Motor neuron (in vitro differentiated cells): ENCODE measurements at places on chromosomes 6 and 20. TPM values are rescaled to one million over a fixed set of nuclear protein-coding genes. Genes with fewer than 3 reads are reported as not detected.

The NDRG3 gene
- total RNA-seq = 33.4 and 35.8 TPM in 2 replicates

The SLC52A3 gene
- total RNA-seq = 0.58 and 0.85 TPM in 2 replicates

The LHFPL5 gene
- total RNA-seq = 0.33 and 0.44 TPM in 2 replicates

The SYCP2 gene
- total RNA-seq = 0.63 and 0.91 TPM in 2 replicates

The SEMG1 gene
- total RNA-seq = 0.42 TPM in 1 of 2 replicates, not detected in the other

The SLC24A3 gene
- total RNA-seq = 8.9 and 11.3 TPM in 2 replicates

The FAM217A gene
- 0.28 and 0.49 TPM in 2 replicates for total RNA-seq

The GSTA3 gene
- not detected in 2 replicates for total RNA-seq

The FOXQ1 gene
- total RNA-seq = not detected in 2 replicates

The AKAP12 gene
- 303 and 321 TPM in 2 replicates for total RNA-seq

The PACSIN1 gene
- 1.0 and 1.2 TPM in 2 replicates for total RNA-seq

The PHACTR1 gene
- 20.2 and 24.9 TPM in 2 replicates for total RNA-seq

The MCHR2 gene
- not detected in 2 replicates for total RNA-seq

The BCAS4 gene
- 14.5 TPM in 2 replicates for total RNA-seq

The TFAP2C gene
- 0.29 and 0.52 TPM in 2 replicates for total RNA-seq

The WFDC10B gene
- not detected in 2 replicates for total RNA-seq

The GTPBP2 gene
- 45.6 and 57.6 TPM in 2 replicates for total RNA-seq

The PRR18 gene
- 0.64 and 1.0 TPM in 2 replicates for total RNA-seq

The ANGPT4 gene
- total RNA-seq = 0.10 TPM in 1 of 2 replicates, not detected in the other

The ZNF341 gene
- total RNA-seq = 0.87 and 1.0 TPM in 2 replicates

The ANKS1A gene
- 31.0 and 34.5 TPM in 2 replicates for total RNA-seq

The HLA-F gene
- total RNA-seq = not detected in 2 replicates

The CYP39A1 gene
- 2.7 and 3.1 TPM in 2 replicates for total RNA-seq

The CLPSL1 gene
- not detected in 2 replicates for total RNA-seq

The RFX6 gene
- total RNA-seq = 0.04 and 0.14 TPM in 2 replicates

The NT5E gene
- 64.2 and 65.7 TPM in 2 replicates for total RNA-seq

The SLC32A1 gene
- total RNA-seq = 0.11 and 0.31 TPM in 2 replicates

The JARID2 gene
- 27.8 and 28.4 TPM in 2 replicates for total RNA-seq

The SLC17A9 gene
- total RNA-seq = 7.9 and 8.8 TPM in 2 replicates

The MAP3K7 gene
- total RNA-seq = 40.3 and 47.0 TPM in 2 replicates
